Stimulated activated CD4-positive, alpha-beta T cell treated with anti-CD3 and anti-CD28 coated beads, Interleukin-15, amount 100 ng/mL, for 48 hours (primary cell): ENCODE measurements at places on chromosomes 12 and 14.
A peak's percentile ranks its signal among the peaks of the same experiment; 100 is the strongest.

DNA sequence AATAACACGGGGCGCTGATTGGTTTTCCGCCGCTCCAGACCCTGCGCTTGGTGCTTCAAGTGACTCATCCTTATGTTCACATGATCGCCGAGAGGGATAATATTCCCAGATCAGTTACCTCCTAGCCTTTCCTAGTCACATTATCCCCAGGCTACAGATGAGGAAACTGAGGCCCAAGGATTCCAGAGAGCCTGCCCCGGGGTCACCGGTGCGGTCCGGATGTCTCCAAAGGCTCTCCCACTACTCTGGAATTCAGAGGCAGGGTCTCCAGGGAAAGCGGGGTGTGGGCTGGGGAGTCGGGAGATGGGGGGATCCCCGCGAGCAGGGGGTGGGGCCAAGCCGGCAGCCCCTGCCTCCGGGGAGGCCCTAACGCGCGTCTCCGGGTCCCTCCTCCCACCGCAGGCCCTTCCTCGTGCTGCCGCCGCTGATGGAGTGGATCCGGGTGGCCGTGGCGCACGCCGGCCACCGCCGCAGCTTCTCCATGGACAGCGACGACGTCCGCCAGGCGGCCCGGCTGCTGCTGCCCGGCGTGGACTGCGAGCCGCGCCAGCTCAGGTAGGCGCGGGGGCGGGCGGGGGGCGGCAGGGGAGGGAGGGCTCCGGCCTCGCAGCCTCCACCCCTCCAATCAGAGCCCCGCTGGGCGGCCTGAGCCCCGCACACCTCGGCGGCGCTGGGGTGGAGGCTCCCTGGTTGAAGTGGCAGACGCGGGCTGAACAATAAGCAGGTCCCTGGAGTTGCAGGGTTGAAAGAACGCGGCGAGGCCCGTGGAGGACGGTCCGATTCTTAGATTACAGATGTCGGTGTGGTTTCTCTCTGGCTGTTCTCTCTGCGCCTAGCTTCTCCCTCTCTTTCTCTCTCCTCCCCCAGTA, 104.6 kb upstream of the PWP1 start:
- DNase-seq: no peak

GRCh38 chr12:85423947-85424346, 143.9 kb downstream of the ALX1 start:
- no peak for DNase-seq

GRCh38 chr12:131673888-131674257, 37.0 kb upstream of the SFSWAP start:
- DNase-seq: no peak

DNA sequence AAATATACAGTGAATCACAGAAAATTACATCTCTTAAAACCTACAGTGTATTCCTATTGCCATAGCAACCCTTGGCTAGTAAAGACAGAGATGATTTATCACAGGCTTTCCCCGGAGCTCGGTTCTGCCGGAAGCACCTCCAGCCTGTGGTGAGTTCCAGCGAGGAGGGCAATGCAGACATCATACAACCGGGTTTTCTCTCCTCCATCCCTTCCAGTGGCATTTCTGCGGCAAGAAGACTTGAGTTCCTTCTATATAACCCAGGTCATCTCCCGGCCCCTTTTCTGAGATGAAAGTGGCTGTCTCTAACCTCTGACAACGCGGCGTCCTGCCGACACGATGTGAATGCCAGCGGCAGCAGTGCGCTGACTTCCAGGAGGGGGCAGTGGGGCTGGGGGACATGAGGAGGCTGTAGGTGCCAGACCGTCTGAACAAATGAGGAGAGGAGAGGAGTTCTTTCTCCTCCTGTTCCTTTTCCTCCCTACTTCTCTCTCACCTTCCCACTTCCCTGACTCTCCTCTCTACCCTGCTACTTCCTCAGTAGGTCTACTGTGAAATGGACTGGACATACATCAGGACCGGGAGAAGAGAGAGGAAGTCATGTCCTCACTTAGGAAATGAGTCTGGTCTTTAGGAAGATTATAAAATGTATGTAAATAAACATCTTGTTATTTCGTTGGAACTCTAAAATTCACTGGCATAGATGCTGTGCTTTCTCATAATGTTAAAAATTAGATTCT, 68.6 kb upstream of the MAX start:
- peak; percentile 33 for DNase-seq

DNA sequence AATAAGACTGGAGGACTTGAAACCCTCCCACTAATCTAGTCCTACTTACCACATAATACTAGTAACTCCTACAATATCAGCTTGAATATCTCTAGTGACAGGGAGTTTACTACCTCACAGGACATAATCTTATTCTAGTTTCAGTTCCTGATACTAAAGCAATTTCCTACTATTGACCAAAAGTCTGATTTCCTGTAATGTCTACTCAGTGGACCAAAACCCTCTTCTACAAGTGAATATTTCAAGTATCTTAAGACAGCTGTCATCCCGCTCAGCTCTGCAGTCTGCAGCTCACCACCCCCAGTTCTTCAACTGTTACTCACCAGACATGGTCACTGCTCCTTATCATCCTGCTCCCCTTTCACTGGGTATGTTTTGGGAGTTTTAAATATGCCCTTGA, 70.8 kb upstream of the TMCC3 start:
- DNase-seq: no peak

GRCh38 chr14:74950795-74951442, 4.5 kb downstream of the PGF start:
- DNase-seq: no peak

- no peak for DNase-seq
Measured at GRCh38 chr14:91392623-91393303, 24.9 kb downstream of the CCDC88C start.

GRCh38 chr12:77489331-77489970, 341.2 kb upstream of the NAV3 start:
- DNase-seq: no peak

DNA sequence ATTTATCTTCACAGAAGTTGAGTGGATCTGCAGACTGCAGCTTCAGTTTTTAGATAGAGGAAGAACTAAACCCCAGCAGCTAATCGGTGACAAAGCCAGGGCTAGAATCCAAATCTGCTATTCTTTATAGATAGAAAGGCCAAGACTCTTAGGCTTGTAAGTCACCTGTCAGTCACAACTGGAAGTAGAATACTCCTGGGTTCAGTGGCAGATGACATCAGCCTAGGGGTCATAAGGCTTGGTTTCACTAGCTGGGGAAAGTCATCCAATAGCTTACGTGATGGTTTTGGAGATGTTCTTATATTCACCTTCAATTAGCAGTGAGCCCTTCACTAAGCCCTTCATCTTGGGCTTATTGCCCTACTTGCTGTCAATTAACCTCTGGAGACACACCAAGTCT, 93.4 kb downstream of the APAF1 start:
- no peak for DNase-seq

- peak; percentile 4 for DNase-seq
Measured at GRCh38 chr12:3236345-3237187, 159.4 kb downstream of the TSPAN9 start.

DNA sequence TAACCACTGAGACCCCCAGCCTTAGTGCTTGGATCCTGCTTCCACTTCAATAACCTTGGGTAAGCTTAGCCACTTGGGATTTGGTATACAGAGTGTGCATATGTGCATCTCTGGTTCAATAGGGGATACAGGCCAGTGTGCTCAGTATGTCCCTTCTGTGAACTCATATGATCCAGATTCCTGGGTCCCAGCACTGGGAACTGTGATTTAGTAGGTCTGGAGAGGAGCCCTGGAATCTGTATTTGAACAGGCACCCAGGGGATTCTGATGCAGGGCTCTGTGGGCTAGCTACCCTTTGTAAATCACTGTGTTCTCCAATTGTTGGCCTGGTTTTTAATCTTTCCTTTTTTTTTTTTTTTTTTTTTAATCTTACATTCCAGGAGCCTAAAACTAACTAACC, 9.8 kb upstream of the RNU6-8 start:
- no peak for DNase-seq

DNA sequence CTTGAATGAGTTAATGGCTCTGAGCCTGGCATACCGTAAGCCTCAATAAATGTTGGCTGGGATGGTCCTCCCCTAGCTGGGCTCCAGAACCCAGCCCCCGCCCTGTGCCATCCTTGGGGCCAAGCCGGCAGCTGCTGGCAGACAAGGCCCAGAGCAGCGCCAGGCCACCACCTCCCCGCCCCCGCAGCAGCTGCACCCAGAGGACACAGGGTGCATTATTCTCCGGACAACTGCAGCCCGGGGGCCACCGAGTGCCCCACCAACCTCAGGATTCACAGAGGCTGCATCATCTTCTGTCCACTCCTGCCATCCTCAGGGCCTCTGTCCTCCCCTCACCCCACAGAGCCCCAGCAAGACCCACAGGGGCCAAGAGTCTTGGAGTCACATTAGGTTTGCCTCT, 92.7 kb downstream of the NCOR2 start:
- no peak for DNase-seq

DNA sequence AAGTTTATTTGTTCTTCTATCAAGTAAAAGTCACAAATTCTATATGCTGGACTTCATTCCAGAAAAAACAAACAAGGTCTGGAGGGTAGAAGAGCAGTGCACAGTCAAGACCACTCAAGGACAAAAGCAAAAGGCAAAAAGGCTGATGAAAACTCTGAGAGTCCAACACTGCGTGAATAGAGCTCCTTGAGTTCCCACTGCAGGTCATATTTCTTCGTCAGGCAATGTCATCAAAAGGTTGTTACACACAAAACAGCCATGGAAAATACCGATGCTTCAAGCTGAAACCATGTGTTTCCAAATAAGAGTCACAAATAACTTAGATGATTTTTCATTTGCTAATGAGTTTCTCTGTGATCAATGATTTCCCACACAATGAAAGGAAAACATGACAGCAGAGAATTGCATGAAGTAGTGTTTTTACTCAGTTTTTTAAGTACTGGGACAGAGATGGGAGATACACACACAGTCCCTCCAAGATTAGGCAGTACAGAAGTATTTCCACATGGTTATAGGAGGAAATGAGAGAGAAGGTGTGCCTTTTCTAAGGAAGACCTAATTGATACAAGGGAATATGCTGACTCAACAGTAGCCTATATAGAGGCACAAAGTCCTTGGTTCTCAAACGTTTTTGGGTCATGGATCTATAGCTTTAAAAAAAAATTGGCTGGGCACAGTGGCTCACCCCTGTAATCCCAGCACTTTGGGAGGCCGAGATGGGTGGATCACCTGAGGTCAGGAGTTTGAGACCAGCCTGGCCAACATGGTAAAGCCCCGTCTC, 177.7 kb downstream of the MED13L start:
- no peak for DNase-seq

DNA sequence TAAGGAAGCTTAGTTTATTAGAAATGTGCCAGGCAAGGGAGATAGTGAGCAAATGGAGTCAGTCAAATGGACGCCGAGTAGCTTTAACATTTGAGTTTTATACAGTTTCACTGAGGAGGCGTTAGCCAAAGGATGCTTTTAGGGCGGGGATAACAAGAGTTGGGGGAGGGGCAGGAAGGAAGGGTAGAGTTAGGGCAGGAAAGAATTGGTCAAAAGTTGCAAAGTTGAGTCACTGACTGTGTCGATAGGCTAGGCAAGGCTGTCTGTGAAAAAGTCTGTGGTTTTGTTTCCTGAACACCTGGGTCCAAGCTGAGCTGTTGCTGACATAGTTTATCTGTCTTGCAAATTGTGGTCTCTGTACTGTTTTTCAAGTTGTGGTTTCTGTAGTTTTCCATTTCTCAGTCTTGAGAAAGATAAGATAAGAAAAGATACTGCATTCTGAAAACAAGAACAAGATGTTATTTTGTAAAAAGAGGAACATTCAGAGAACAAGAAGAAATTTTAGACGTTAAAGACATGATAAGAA, 62.6 kb upstream of the RESF1 start:
- DNase-seq: peak; percentile 85

GRCh38 chr12:109915171-109916040, 15.3 kb downstream of the TCHP start:
- no peak for DNase-seq

GRCh38 chr12:100365411-100365810, 8.5 kb downstream of the SLC17A8 start:
- no peak for DNase-seq

DNA sequence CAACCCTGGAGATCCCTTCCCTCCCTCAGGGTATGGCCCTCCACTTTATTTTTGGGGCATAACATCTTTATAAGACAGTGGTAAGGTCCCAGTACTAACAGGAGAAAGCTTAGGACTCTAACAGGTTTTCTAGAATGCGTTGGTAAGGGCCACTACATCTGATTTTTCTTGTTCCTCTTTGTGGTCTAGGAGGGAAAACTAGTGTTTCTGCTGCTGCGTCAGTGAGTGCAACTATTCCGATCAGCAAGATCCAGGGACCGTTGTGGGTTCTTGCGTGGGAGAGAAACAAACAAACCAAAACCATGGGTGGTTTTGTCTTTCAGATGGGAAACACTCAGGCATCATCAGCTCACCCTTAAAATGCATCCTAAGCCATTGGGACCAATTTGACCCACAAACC, 123.6 kb upstream of the SLC16A7 start:
- no peak for DNase-seq

DNA sequence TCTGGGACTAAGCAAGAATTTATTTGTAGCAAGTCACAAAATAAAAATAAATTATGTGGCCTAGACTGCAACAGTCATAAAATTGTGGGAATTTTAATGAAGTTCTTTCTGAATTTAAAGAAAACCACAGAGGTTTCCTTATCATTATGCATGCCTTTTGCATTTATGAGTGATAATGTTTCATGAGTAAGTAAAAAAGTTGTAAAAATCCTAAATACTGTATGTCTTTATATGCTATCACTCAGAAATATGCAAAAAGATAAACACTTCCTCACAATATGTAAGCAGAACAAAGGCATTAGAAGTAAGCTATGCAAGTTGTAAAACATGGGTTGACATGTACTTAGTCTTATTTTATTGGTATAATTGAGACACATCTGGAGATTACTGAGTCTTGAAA, 239.4 kb upstream of the PDE3A start:
- no peak for DNase-seq

DNA sequence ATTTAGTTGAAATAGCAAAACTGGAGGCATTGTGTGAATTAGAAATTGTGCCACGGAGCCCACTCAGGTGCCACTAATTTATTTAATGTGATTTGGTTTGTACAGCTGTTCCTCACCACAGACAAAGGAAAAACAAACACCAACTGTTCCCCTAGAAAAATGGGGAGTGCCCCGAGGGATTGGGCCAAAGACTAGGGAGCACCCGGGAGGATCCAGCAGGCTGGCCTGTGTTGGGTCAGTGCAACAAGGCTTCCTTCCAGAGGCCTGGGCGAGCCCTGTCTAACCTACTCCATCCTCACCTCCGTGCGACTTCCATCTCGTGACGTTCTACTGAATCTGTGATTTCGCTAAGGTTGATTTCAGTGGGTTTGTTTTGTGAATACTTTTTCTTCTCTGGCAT, 206.2 kb downstream of the CHST11 start:
- DNase-seq: no peak

DNA sequence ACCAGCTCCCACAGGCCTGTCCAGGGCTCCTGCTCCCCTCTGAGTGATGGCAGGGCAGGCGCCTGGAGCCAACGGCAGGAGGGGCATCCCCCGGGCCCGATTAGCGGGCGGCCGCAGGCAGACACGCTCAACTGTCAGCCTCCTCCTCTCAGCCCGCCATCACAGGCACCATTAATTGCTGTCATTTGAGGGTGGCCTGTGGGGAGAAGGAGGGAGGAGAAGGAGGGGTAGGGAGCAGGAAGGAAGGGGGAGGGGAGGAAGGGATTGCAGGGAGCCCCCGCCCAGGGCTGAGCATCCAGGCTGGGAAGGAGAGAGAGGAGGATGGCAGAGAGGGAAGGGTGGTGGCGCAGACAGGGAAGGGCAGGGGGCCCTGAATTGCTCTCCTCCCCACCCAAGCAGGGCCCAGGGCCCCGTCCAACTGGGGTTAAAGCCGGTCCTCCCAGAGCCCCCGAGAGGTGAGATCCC, 36.1 kb downstream of the NCOR2 start:
- no peak for DNase-seq

GRCh38 chr14:61388173-61388975, 67.0 kb downstream of the PRKCH start:
- DNase-seq: no peak
